Stimulated activated naive B cell treated with anti-CD40 and anti-IgM and Interleukin-4, amounts not matched to agents 10 μg/mL and 1 μg/mL and 100 μg/mL, for 72 hours (primary cell): ENCODE measurements at places on chromosomes 12 and 14.

DNA sequence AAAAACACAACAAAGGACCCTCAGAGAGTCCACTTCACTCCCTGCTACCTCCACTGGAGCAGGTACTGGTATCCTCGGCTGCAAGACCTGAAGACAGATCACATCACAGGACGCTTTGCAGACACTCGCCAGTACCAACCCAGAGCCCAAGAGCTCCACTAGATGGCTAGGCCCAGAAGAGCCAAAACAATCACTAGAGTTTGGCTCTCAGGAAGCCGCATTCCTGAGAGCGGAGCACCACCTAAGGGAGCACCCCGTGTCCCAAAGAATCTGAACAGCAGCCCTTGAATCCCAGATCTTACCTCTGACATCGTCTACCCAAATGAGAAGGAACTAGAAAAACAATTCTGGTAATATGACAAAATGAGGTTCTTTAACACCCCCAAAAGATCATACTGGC, 399.8 kb downstream of the RAD51B start:
- DNase-seq, result no peak

DNA sequence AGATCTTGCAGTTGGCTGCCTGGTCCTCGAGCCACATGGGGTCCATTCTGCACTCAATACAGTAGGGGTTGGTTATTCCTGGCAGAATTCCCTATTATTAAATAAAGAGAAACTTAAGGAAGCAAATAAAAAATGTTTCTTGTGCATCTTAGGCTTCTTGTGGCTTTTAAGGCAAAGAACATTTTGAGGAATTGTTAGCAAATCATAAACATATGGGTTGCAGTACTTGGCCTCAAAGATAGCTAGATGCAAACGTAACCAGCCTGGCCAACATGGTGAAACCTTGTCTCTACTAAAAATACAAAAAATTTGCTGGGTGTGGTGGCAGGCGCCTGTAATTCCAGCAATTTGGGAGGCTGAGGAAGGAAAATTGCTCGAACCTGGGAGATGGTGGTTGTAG, 50.8 kb upstream of the KCNA5 start:
- DNase-seq, result no peak

DNA sequence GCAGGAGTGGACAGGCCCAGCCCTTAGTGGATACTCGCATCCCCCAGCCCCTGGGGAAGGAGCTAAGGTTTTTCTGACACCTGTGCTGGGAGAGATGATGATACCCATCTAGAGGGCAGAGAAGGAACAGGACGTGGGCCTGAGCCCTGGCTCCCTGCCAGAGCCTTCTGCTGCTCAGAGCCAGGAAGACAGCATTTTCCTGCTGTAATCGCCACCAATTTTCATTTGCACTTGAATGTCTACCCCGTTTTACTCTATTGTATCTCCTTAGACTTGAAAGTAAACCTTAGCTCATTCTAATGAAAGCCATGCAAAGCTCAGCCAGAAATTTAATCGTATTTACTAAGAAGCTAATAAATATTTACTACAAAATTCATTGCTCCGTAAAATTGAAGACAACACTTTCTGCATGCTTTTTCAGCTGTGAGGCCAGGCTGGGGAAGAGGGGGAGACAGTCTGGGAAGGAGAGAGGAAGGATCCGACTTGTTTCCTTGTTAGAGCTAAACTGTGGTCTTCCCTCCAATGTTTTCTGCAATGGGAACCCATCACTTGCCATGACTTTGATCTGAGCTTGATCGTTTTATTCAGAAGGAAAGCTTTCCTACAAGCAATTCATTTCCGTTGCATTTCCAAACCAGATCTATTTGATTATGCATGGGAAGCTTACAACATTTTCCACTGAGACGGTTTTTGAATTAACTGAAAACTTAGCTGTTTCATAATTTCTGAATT, 17.6 kb upstream of the TRAF3 start:
- DNase-seq, result no peak

- no peak for DNase-seq
These were observed 17.9 kb upstream of the NID2 start for GRCh38 chr14:52086711-52087110.

DNA sequence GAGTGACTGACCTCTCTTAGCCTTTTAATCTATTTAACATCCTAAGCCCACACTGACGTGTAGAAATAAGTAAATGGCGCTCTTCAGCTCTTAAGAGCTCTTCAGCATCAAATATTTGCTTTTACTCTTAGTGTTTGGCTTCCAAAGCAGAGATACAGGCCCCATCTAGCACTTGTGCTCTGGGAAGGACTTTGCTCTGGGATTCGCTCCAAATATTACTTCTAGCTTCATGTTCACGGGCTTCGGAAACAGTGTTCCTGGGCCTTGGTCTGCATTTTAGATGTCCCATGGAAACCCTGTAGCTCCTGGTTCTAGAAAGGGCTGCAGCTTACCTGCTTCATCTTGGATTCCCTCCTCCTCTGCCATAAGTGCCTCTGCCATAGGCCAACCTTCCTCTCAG, 2.7 kb upstream of the NKX2-8 start:
- DNase-seq, result no peak

GRCh38 chr12:12992418-12993130, 7.5 kb downstream of the HEBP1 start:
- DNase-seq, result no peak

GRCh38 chr12:46084666-46085631, 94.6 kb upstream of the SCAF11 start:
- DNase-seq, result no peak

- no peak for DNase-seq
These were observed 138.1 kb downstream of the BCL11B start for GRCh38 chr14:99133636-99134515.

DNA sequence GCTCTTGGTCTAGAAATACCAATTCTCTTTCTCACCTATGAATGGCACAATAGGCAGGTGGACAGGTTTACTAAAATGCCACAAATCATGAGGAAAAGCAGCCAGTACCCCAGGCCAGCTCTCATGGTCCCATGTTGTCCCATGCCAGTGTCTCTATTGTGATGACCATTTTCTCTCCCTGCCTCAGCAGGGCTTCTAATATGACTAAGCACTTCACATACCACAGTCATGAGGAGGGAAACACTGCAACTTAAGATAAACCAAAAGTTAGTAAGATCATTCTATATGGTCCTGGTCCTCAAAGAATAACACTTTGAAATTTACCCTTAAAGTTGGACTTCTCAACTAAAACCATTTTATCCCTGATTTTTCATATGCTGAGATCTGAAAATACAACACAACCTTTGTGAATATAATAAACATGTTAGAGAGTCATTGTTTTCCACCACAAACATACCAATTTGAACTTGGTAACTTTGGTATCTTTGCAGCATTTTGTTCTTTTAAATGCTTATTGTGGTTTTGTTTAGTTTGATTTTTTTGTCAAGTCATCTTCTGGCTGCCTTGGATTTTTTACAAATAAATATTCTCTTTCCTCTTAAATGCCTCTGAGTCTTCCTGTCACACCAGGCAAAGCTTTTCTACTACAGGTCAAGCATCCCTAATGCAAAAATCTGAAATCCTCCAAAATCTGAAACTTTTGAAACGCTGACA, 3.6 kb downstream of the TTC5 start:
- DNase-seq, result no peak

DNA sequence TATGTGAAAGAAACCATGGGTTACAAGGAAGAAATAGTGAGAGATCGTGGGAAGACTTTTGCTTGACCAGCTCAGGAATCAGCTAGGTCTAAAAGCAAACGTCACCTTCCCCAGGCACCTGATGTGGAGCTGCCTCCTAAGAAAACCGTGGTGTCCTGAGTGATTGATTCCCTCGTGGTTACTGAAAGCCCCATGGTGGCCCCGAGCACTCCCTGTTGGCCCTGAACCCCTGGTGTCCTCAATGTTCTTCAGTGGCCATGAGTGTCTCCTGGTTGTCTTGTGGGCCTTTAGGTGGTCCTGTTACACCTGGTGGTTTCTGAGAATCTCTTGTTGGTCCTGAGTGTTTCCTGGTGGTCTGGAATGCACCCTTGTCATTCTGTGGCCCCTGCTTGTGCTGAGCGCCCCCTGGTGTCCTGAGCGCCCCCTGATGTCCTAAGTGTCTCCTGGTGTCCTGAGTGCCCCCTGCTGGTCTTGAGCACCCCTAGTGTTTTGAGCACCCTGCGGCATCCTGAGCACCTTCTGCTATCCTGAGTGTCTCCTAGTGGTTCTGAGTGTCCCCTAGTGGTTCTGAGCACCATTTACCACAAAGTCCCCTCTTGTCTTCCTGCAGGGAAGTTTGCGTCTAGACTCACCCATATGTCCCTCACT, 518.7 kb downstream of the TMEM121 start:
- DNase-seq, result peak; percentile 39

- peak; percentile 40 for DNase-seq
These were observed 17.4 kb downstream of the RPS6KL1 start for GRCh38 chr14:74905595-74906142.
